GM12865 (cell line): ENCODE measurements at places on chromosomes 16 and 17.
A peak's percentile ranks its signal among the peaks of the same experiment; 100 is the strongest.

- DNase-seq, result peak; percentile 29
These were observed 105.6 kb downstream of the SEC14L1 start for GRCh38 chr17:77246110-77247047.

DNA sequence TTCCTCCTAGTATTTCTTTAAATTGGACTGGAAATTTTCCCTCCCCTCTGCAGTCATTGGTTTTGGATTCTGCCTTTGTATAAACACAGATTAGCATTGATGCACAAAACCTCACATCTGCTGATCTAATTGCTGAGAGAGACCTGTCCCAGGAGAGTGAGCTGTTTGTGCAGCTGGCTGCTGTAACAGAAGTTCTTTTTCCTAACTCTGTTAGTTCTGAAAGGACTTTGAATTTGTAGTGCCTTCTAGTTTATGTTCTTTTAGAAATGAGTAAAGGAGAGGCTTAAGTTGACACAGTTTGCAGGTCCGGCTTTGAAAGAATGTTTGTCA lies 45.2 kb upstream of the KPNB1 start:
- no peak for DNase-seq

- no peak for DNase-seq
These were observed 14.2 kb upstream of the KCNG4 start for GRCh38 chr16:84254062-84254461.

GRCh38 chr17:31697838-31698237 lies 161.2 kb downstream of the COPRS start:
- no peak for DNase-seq

DNA sequence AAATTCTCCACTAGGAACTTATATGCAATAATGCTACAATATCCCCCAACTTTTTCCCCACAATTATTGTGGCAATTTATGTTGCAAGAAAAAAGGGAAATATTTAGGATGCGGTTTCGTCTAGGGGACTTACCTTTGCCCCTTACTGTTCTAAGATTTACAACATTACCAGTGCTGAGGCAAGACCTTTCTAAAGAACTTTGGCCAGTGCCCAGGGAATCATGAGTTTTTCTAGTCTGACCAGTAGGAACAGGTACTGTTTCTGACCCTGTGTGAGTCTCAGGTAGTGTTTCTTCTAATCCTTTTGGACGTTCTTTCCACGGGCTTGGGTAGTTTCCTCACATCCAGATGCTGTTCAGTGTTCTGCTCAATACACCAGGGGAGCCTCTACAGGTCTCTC lies 373.7 kb downstream of the HAPSTR1 start:
- DNase-seq, result no peak

- no peak for DNase-seq
These were observed 81.7 kb downstream of the MRM3 start for GRCh38 chr17:863880-864279.

- DNase-seq, result no peak
These were observed 8.4 kb downstream of the PER1 start for GRCh38 chr17:8143581-8144400.

DNA sequence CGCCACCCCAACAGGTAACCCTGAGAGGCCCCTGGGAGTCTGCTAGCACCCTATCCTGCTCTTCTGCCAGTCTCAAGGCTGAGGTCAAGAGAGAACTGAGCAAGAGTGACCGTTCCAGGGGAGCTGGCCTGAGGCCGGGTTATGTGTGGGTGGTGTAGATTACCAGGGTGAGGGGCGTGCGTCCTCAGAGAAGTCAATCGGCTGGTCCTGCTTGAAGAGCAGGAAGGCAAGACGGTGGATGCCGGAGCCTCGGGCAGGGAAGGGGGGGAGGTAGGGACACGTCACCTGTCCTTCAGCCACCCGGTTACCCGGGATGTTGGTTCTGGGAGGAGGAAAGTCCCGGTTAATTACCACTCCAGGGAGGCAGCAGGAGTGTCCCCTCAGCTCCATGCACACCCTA lies 2.6 kb upstream of the TRIM65 start:
- DNase-seq, result no peak

- no peak for DNase-seq
These were observed 87.7 kb downstream of the ENGASE start for GRCh38 chr17:79162012-79162963.

- no peak for DNase-seq
These were observed 34.4 kb downstream of the CPD start for GRCh38 chr17:30413109-30413508.

- no peak for DNase-seq
These were observed 1.6 kb upstream of the MRC2 start for GRCh38 chr17:62625870-62626200.

- no peak for DNase-seq
These were observed 25.1 kb upstream of the DNAH17 start for GRCh38 chr17:78602246-78602645.

- no peak for DNase-seq
These were observed 36.6 kb downstream of the MPRIP start for GRCh38 chr17:17078832-17079231.

GRCh38 chr17:14701886-14702285 lies 401.0 kb downstream of the HS3ST3B1 start:
- no peak for DNase-seq

GRCh38 chr17:17790637-17791464 lies 45.9 kb downstream of the SREBF1 start:
- no peak for DNase-seq

DNA sequence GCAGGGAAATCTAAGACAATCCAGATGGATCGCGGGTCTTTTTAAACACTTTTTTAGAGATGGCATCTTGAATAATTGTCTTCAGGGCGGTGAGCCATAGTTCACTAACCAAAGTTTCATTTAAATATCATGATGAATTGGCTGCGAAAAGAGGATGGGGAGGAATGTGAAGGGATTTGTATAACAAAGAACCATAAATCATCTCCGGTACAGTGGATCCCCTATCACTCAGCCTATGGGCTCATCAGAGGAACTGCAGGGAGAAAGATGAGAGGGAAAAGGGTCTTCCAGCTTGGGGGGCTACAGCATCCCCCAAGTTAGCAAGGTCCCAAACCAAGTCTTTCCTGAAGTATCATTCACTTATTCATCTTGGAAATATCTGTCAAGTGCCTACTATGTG lies 16.7 kb upstream of the DDX52 start:
- no peak for DNase-seq

GRCh38 chr16:66703406-66704215 lies 7.1 kb upstream of the CMTM4 start:
- no peak for DNase-seq

GRCh38 chr17:79073016-79073705 lies 1.5 kb upstream of the ENGASE start:
- no peak for DNase-seq

DNA sequence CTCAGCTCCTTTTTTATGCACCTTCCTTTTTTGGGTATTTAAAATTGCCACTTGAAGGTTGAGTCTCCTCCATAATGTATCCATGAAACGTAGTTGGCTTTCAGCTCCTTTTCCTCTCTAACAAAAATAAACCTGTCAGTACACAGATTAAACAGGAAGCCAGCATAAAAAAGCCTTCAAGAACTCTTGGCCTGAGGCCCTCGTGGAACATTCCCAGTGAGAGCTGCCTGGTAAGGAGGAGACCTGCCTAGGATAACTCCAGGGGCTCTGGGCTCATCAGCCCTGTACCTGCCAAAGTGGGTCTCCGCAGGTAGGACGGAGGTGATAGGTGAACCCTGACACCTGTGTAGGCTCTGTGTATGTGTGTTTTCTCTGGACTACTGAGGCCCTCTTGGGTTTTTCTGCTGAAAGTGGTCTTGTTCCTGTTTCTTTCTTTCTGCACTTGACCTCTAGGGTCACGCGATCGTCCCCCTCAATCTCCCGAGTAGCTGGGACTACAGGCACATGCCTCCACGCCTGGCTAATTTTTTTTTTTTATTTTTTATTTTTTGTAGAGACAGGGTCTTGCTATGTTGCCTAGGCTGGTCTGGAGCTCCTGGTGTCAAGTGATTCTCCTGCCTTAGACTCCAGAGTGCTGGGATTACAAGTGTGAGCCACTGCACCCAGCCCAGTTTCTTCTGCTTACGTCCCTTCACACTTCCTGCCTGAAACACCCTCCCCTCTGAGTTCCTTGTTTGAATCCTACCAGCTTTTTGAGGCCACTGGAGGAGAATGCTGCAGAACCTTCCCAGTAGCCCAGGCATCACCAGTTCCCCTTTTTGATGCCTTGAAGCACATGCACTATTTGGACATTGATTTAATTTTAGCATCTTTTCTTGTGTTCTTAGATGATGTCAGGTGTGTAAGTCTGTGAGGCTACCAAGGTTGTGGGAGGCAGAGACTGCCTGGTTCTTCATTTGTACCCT lies 9.8 kb downstream of the PGS1 start:
- peak; percentile 73 for DNase-seq

DNA sequence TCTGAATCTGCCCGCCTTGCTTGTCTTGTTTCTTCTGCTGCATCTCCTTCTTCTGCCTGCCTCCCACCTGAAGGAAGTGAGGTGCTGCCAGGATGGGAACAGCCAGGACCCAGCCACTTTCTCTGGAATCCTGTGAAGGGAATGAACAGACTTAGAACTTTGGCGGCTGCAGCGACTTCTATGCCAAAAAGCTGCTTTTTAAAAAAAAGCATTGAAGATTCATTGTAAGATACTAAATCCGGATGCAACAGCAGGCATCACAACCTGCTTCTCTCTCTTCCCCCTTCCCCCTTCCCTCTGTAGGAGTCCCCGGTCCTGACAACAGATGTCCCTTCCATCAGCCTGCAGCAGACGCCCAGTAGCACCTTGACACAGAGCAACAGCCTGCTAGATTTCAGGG lies 176.3 kb downstream of the HS3ST4 start:
- no peak for DNase-seq

DNA sequence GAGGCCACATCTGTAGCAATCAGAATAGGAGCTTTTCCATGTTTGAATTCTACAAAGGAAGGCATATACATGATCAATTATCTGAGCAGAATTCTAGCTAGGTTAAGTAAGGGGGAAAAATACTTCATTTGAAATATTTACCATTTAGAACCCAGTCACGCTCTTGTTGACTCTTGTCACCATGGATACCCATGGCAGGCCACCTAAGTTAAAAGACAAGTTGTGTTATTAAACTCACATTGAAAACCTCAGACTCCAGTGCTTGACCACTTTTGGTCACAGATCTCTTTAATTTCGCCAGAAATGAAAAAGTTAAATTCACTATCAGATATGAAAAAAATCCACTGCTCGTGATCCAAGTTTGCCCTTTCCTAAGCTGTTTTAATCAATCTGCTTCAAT lies 4.1 kb downstream of the DDX5 start:
- DNase-seq, result no peak

DNA sequence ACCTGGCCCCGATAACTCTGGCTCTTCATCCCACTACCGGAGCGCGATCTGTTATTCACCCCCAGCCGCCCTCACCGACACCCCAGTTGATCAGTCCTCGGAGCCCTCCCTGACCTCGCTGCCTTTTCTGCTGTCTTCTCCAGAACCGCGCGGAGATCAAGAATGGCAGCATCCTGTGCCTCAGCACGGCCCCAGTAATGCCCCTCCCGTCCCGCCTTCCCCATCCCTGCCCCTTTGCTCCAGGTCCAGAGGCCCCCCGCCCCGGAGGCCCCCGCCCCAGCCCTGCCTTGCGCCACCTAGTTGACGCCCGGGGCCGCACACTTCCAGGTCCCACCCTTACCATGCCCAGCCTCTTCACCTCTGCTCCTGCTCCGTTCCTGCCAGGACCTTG lies 872 bp downstream of the ELMO3 start:
- DNase-seq, result no peak

DNA sequence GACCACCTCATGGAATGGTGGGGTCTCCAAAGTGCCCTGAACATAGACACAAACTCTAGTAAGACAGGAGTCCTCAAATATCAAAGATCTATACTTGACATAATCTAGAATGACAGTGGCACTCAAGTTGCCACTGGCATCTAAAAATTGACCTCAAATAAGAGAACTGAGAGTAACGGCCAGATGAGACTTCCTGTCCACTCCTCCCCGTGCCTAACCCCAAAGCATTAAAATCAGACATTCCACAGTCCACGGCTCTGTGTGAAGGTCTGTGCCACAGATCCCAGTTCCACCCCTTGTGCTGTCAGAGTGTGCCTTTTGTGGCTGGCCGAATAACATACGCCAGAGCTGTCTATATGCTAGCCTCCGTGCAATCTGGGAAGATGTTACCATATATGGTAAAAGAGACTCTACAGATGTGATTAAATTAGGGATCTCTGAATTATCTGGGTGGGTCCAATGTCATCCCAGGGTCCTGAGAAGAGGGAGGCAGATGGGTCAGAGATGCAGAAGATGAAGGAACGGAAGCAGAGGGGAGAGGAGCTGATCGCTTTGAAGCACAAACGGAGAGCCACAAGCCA lies 21.0 kb upstream of the EVPL start:
- DNase-seq, result peak; percentile 65

- peak; percentile 32 for DNase-seq
These were observed 947 bp downstream of the DDX42 start for GRCh38 chr17:63774969-63775265.

- DNase-seq, result no peak
These were observed 2.6 kb downstream of the CCL15 start for GRCh38 chr17:35998756-35999155.

DNA sequence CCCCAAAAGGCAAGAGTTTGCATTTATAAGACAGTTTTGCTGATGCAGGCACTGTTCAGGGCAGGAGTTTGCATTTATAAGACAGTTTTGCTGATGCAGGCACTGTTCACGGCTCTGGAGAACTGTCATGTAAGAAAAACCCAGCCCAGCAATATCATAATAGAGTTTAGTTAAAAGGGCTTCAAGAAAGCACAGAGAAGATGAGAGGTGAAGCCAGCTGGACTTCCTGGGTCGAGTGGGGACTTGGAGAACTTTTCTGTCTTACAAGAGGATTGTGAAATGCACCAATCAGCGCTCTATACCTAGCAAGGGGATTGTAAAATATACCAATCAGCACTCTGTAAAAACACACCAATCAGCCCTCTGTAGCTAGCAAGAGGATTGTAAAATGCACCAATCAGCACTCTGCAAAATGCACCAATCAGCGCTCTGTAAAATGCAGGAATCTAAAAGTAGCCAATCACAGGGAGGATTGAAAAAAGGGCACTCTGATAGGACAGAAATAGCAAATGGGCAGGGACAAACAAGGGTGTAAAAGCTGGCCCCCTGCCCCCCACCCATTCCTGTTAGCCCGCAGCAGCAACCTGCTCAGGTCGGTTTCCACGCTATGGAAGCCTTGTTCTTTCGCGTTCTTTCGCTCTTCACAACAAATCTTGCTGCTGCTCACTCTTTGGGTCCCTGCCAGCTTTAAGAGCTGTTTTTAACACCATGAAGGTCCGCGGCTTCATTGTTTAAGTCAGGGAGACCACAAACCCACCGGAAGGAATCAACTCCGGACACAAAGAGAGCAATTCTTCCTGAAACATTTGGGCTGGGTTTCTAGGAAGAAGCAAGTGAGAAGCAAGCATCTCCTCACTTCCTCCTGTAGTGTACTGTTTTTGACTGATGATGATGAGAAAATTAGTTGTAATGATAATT lies 1.8 kb upstream of the CBX1 start:
- DNase-seq, result no peak

GRCh38 chr17:48021934-48022333 lies 15.7 kb downstream of the COPZ2 start:
- DNase-seq, result no peak

DNA sequence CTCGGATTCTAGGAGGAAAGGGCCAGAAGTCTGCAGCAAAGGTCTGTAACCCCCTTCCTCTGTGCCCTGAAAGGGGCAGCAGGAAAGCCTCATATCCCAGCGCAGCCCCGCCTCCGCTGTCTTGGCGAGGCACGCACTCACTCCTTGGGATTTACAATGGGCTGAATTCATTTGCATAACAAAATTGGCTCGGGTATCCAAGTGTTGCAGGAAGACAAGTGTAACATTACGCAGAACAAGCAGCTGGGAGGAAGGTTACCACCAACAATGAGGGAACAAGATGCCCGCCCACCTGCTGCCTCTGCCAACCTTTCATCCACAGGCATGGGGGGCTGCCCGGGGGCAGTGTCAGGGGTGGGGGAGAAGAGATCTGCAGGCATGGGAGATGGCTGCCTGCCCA lies 130.4 kb downstream of the MRM1 start:
- DNase-seq, result no peak
